Activated CD4-positive, CD25-positive, alpha-beta regulatory T cell treated with anti-CD3 and anti-CD28 coated beads, Interleukin-2, amount 50 U/mL, for 16 hours (primary cell): ENCODE measurements at places on chromosomes 4 and X.
A peak's percentile ranks its signal among the peaks of the same experiment; 100 is the strongest.

GRCh38 chr4:79651456-79651855, 243.4 kb upstream of the GK2 start:
- DNase-seq, result no peak

DNA sequence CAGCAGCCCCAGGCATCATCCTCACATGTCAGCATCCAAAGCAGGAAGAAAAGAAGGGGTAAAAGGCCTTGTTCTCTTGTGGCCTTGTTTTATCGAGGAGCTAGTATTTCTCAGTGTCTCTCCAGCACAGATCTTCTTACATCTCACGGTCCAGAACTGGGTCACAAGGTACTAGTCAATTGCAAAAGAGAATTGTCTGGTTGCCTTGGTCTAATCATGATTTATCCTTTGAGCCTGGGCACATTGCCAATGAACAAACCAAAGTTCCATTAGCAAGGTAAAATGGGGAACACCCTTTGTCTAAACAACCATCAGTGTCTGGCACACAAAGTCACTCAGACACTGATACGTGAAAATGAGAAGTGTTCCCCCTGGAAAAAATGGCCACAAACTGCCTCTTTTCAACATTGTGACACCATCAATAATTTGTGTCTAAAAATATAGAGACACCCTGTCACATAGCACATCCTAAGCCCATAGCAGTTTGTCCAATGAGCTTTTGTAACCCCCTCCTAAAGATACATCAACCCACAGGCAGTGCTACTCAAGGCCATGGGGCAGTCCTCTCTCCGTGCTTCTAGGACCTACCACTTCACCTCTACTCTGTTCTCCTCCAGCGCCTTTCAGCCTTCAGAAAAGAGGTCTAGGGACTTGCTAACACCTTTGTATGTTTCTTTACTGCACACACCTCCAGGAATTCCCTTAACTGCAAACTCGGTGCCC, 534.4 kb downstream of the MID1IP1 start:
- DNase-seq, result no peak

- DNase-seq, result no peak
These were observed 52.5 kb downstream of the COQ2 start for GRCh38 chr4:83232082-83232481.

GRCh38 chr4:137531168-137531985, 917 bp downstream of the PCDH18 start:
- DNase-seq, result no peak

- peak; percentile 1 for DNase-seq
These were observed 145.4 kb upstream of the HUWE1 start for GRCh38 chrX:53831662-53832635.

DNA sequence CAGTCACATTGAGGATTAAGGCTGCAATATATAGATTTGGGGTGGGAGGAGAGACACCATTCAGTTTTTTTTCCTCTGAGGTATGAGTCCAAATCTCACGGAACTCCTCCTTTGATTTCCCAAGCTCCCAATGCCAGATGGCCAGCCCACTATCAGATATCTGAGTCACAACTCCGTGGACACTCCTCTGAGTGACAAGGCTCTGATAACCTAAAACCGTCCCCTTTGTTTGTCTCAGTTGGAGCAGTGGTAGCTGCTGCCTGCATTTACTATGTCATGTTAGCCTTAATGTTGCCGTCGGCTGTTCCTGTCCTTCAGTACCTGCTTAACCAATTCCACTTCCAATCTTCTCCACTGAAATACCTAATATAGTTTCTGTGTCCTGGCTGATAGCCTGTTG, 107.3 kb downstream of the DTHD1 start:
- no peak for DNase-seq

DNA sequence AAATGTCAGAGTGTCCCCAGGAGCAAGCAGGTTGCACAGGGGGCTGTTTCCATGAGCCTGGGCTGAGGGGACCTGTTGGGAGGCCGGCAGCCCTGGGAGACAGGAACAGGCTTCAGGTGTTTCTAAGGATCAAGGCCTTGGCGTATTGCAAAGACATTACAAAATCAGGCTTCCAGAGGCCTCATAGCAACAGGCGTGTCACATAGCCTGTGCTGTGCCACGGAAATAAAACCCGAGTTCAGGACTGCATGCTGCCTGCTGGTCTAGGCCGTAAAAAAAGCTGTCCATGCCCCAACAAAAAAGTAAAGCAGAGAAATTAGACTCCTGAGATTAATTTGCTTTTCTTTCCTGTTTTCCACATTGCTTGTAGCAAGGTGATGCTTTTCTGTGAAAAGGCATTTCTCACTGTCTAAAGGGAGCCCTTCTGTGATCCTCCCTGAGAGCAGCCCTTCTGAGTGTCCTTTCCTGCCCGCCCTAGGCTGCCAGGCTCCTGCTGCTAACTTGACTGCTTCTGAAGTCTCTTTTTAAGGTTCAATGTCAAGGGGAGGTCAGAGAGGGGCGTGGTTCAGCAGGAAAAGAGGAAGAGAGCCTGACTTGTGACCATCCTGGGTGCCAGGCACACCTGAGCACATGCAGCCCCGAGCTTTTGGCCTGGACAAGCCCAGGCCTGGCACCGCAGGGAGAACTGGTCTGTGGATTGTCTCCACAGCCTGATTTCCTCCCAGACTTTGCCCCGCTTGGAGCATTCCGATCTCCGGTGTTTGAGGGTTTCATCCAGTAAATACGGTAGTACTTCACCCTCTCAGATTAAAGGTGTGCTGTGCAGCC, 21.3 kb downstream of the SHROOM2 start:
- DNase-seq, result no peak

DNA sequence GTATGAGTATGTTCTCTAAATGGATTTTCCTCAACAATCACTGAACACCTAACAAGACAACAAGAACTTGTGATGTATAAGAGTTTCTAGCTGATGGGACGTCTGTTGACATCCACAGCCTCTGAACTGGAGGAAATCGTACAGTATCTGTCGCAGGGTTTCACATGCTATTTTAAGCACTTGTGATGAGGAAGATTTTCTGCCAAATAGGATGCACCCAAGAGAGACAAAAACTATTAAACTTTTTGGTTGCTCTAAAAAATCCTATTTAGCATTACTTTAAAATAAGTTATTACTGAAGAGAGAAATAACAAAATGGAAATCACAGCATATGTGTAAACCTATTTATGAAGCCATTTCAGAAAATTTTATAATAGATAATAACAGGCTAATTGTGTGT, 356.1 kb upstream of the SLC7A11 start:
- DNase-seq, result no peak

- no peak for DNase-seq
These were observed 17.2 kb upstream of the CCNI start for GRCh38 chr4:77092975-77093374.

DNA sequence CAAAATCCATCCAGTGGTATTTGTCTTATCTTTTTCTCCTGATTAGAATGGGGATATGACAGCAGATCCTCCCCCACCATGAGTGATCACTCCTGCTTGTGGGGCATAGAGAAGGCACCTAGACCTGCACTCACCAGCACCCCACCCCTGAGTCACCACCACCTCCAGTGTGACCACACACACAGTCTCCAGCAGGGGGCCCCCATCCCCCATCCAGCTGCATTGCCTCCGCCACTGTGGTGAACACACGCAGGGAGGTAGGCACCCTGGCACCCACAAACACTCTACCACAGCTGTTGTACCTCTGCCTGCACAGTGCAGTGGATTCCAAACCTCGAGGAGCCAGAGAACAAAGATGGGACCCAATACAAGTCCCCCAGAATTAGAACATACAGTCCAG, 9.0 kb upstream of the MAGEA8 start:
- DNase-seq, result peak; percentile 5

GRCh38 chr4:9989918-9990635, 31.2 kb downstream of the SLC2A9 start:
- DNase-seq, result no peak

DNA sequence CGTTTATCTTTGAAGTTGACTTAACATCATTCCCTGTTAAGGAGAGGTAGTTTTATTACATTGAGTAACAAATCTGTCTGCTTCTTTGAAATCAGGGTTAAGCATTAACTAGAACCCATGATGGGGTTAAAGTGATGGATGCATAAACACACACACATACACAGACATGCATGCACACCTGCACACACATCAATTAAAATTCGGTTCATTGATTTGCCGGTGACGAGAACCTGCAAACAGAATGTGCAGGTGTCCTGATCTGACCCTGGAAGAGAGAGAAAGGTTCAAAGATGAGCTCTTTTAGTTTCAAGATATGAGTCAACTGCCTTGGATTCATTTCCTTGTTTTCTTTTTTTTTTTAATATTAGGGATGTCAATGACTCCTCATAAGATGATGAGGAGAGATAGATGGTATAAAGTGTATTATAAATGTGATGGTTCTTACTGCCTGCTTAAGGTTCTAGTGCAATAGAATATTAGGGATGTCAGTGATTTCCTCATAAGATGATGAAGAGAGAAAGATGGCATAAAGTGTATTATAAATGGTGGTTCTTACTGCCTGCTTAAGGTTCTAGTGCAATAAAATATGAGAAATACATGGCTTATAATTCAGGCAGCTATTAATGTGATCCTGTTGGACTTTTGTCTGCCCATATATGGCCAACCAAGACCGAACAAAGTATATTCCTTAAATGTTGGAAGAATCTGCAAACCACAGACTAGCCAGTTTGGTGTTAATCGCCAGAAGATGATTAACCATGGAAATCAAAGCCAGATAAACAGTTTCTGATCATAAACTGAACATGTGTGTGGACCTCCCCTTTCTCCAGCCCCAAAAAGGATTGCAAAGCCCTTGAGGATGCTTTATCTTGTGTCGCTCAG, 14.1 kb upstream of the CD99 start:
- no peak for DNase-seq

DNA sequence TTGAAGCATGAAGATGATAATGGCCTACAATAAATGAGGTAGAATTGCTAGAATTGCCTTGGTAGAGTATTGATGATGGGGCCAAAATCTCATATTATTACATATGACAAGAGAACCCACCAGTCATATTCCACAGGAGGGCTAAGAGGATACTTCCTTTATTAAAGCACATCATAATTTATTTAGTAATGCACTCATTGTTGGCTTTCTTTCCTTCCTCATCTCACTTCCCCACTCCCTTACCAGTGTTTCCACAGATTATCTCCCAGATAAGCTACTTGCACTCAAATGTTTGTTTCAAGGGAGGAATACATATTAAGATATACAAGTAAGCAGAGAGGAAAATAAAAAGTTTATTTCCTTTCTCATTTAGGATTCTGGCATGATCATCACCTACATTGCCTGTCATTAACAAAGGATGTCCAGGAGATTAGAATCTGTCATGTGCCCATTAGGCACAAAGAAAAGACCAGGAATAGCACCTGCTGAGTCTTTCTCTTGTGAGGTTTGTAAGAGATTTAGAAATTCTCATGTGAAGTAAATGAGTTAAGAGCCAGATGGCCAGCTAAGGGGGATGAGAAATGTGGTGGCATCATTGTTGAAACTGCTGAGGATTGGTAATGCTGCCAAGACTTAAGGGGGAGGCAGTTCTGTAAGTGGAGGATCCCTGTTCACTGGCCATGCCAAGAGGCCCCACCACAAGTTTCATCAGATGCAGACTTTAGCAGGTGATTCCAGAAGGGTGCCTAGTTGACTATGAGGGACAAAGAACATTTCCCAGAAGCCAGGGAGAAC, 52.4 kb upstream of the PRDM8 start:
- no peak for DNase-seq

- DNase-seq, result no peak
These were observed 87.8 kb downstream of the PLAC1 start for GRCh38 chrX:134570509-134570846.

- no peak for DNase-seq
These were observed 19.2 kb upstream of the ATXN3L start for GRCh38 chrX:13338996-13339515.

- no peak for DNase-seq
These were observed 48.7 kb downstream of the DDX60 start for GRCh38 chr4:168269896-168270295.

DNA sequence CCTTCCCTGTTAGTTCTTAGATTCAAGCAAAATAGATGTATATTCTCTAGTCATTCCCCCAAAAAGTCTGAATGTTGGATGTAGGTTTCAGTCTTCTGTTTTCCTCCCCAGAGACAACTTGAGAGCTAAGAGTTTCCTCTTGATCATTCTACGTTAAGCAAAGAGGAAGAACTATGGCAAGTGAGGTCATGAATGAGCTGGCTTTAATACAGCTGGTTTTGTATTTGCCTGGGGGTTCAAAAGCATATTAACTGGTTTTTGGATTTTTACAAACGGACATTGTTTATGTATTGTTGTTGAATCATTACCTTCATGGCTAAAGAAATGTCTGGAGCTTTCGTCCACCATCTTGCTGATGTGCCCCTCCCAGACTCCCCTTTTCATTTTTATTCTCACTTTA, 916.7 kb upstream of the POU3F4 start:
- DNase-seq, result no peak

DNA sequence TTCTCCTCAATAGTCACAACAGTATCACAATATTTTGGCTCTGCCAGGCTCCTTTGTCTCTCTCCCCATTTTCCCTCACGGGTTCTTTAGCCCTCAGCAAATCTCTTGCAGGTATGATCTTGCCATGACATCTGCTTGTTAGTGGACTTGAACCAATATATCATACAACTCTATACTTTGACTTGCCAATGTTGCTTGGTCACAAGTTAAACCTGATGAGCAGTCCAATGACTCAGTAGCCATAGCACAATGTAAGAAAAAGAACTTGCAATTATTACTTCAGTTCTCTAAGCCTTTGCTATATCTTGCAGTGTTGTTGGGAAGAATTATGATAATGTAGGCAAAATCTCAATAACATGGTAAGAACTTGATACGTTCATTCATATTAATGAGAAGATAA, 174.6 kb upstream of the NRK start:
- DNase-seq, result no peak

DNA sequence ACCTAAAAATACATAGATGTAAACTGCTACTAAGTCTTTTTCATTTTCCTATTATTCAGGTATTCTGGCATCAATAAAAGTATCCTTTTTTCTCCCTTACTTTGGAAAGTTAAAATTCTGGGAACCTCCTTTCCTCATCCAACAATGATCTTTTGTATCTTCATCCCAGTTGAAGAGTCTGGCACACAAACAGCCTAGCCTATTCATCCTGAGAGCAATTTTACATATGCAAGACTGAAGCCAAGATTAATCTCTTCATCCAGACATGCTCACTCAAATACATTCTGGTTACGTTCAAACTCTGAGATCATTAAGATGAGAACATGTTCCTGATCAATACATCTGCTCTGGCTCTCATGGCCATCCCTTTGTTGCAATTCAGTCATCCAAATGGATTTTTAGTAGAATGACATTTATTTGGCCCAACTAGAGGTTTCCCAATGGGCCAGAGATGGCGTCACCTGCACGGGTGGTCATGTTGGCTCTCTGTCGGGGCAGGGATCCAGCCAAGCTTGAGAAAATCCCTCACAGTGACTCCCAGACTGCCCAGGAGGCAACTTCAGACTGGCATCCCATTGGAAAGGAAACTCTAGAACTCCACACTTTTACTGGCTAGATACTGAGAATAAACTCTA, 135.3 kb upstream of the VCX2 start:
- no peak for DNase-seq

DNA sequence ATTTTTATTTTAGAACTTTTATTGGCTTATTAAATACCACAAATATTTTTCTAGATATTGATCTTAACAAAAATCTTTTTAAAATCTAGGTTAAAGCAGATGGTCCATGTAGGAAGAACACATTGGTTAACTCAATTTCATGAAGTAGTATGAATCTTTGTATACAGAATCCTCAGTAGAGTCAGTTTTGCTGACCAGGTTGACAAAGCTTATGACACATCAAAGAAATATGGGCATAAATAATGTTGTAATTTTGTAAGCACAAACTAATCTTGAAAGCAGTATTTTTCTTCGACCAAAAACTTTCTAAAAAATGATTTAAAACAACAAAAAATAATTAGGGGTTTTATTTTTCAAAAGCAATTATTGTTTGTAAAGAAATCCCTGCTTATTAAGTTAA, 479.3 kb upstream of the PCDH10 start:
- DNase-seq, result no peak

GRCh38 chr4:2402941-2403340, 15.5 kb downstream of the ZFYVE28 start:
- DNase-seq, result no peak
